ENCODE measurements at places on chromosomes 6 and 20.

DNA sequence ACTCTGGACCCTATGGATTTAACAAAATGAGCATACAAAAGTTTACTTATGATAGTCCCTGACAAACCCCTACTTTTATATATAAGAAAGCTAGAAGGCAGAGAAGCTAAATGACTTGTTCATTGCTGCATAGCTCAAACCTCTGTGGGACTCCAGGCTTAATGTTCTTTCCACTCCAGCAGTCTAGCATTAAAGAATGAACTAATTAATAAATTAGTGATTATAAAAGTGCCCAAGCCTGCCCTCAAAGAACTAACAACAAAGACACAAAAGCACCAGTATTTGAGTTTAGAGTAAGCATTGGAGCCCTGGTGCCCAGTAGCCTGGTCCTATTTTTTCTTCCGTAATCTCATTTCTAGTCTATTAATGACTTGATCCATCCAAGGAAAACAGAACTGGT is 59.9 kb downstream of the LAMA4 start:
- no peak for DNase-seq

DNA sequence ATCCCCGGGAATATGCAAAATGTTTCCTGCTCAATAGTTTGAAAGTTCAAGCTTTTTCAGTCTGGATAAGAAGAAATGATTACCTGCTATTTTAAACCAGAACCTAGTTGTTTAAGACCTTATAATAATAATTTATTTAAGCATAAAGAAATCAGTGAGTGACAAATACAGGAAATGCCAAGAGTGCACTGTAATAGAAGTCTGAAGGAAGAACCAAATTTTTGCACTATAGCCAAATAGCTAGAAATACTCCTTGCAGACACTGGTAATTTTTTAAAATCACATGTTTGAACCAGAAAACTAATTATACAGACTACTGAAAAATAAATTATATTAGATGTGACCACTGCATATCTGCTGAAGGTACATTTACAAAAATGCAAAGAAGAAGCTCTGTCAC is 93.2 kb downstream of the MMS22L start:
- DNase-seq = no peak

DNA sequence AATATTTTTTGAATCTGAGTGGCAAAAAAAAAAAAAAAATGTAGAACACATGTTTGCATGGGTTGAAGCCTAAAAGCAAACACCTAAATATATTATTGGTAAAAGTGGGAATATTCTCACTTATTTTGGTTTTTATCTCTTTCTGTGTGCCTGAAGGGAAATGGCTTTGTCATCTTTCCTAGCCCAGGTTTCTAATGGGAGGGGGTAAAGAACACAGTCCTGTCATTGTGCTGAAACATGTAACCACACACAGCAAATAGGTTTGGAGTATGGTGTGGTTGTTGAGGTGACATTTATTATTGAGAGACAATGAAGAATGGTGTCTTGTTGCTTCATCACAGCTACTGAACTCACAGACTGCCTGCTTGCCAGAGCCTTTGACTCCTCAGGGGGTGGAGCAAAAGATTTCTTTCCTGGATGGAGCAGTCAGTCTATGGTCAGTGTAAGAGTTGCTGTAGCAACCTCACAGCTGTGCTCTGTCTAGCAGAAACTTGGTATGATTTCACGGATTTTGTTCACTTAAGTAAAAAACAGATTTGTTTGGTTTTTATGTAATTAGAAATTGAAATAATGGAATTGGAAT is 70.2 kb downstream of the CEP57L1 start:
- no peak for DNase-seq

DNA sequence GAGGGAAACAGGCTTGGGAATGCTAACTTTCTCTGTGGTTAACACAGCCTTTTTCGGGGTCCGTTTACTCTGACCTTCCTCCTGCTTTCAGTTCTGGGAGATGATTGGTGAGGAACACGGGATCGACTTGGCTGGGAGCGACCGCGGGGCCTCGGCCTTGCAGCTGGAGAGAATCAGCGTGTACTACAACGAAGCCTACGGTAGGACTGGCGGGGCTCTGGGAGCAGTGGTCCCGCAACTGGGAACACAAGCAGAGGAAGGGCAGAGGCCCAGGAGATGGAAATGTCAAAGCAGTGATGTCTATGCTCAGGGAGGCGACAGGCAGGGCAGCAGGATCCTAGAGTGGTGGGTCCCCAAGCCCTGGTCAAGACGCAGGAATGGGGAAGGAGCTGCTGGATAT is 3.5 kb downstream of the TUBB1 start:
- DNase-seq = no peak

GRCh38 chr6:40720375-40720748 is 133.2 kb upstream of the LRFN2 start:
- peak; percentile 28 for DNase-seq
